Activated CD8-positive, alpha-beta memory T cell treated with anti-CD3 and anti-CD28 coated beads, Interleukin-2, amount 50 U/mL, for 48 hours (primary cell): ENCODE measurements at places on chromosomes 2 and 18.

DNA sequence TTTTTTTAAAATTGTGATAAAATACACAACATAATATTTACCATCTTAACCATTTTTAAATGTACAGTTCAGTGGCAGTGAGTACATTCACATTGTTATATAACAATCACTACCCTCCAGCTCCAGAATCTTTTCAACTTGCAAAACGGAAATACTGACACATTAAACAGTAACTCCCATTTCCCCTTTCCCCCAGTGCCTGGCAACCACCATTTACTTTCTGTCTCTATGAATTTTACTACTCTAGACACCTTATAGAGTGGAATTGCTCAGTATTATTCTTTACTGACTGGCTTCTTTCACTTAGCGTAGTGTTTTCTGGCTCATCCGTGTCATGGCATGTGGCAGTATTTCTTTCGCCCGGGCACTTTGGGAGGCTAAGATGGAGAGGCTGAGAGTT is 32.6 kb downstream of the FASTKD2 start:
- DNase-seq = no peak

DNA sequence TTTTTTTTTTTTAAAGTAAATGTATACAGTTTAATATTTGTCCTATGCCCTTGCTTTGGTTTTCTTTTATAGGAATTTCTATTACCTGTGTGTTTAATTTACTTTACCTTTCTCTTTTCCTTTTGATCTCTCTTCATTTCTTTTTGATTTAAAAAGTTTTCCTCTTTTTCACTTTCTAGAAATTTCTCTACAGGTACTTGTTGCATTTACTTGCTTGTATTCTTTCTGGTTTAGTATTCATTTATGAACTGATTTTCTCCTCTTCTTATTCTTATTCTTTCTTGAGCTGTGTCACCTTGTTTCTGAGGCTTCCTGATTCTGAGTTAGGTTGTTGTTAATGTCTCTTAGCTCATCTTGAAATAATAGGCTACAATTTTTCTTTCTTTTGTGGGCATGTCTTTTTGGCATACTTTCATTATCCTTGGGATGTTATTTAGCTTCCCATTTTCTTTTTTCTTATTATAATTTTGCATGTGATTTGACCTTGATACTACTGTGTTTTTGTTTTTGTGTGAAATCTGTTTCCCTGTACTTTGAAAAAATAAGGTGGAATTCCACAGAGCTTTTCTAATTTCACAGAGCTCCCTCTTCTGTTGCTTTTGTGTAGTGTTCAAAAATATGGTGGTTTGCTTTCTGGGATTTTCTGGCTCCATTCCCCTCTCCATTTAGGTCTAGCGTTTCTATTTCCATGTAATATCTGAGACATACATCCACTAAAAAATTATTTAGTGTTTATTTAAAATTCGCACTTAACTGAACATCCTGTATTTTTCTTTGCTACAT is 25.5 kb upstream of the ALMS1 start:
- DNase-seq = no peak

DNA sequence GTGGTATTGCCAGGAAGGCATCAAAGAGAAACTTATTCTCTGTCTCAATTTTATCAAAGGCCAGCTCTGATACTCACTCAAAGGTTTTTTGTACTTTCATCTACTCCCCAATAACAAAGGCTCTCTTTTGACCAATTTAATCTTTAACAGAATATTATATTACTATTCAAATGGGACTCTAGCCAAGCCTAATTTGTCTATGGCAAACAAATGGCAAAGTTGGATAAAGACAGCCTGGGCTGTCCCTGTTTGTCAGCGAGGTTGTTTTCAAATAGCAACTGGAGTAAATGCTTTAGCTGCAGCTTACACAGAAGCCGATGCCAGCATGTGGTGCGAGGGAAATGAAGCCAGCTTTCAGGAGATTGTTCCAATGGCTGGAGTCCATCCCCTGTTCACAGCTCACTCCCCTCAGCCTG is 80.1 kb upstream of the CTNNA2 start:
- DNase-seq = no peak

GRCh38 chr2:234500394-234501006 is 3.6 kb upstream of the ARL4C start:
- peak; percentile 76 for DNase-seq

- no peak for DNase-seq
Observed at GRCh38 chr2:170243118-170243837, 65.3 kb downstream of the MYO3B start.

- peak; percentile 32 for DNase-seq
Observed at GRCh38 chr2:176130957-176131847, 1.7 kb downstream of the HOXD8 start.

GRCh38 chr2:14831458-14831857 is 198.9 kb downstream of the LRATD1 start:
- no peak for DNase-seq

DNA sequence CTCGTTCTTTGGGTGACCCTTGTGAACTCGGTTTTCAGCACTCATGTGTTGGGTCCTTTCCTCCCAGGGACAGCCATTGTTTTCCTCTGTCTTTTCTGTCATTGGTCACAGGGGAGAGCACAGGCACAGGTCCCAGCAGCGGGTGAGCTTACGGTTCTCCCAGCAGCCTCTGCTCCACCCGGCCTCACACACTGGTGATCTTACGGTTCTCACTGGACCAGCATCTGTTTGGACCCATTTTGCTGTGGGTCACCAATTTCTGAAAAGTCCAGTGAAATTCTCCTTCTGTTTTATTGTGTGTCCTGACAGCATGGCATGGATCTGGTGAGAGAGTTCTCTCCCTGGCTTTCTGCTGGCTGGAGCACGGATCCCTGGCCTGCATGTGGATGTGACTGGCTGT is 49.8 kb upstream of the ANKRD62 start:
- no peak for DNase-seq

DNA sequence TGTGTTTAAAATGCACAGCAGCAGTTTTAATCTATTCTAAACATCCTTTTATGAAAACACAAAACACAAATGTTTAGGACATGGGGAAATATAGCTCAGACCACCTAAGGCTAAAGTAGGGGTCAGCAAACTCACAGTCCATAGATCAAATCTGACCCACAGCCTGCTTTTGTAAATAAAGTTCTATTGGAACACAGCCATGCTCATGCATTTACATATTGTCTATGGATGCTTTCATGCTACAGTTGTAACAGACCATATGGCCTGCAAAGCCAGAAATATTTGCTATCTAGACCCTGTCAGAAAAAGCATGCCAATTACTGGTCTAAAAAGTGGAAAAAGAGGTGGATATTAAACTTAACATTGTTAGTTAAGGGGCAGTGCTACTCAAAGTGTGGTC is 1105.4 kb upstream of the KLHL29 start:
- no peak for DNase-seq

GRCh38 chr2:184654945-184655344 is 56.6 kb downstream of the ZNF804A start:
- no peak for DNase-seq

DNA sequence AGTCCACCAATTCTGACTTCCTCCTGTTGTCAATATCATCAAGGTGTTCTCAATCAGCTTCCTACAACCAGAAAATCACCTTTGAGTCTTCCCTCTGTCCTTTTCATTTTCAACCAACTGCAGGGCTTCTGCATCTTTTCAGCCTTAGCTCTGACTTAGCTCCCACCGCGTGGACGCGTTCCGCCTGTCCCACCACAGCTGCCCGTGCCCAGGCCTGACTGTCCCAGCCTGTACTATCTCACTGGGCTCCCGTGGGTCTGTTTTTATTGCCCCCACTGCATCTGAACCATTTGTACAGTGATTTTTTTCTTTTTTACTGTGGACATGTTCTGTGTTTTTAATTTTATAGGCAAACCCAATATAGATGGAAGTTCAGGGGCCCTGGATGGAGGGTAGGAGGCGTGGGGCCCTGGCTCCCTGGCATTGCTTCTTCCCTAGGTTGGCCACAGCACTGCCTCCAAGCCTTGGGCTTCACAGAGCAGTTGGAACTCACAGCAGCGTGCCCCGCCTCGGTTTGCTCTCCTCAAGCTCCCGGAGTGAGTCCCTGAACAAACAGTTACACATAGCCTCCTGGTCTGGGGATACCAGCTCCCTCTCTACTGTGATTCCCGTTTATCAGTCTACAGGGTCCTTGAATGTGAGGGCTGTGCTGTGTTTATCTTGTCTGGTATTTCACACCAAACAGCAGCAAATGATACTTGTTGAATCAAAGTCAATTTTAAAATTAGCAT is 280.6 kb upstream of the PXDN start:
- DNase-seq = no peak

- DNase-seq = no peak
Observed at GRCh38 chr2:226362980-226363379, 436.6 kb downstream of the IRS1 start.

- no peak for DNase-seq
Observed at GRCh38 chr2:184877909-184878308, 279.6 kb downstream of the ZNF804A start.

DNA sequence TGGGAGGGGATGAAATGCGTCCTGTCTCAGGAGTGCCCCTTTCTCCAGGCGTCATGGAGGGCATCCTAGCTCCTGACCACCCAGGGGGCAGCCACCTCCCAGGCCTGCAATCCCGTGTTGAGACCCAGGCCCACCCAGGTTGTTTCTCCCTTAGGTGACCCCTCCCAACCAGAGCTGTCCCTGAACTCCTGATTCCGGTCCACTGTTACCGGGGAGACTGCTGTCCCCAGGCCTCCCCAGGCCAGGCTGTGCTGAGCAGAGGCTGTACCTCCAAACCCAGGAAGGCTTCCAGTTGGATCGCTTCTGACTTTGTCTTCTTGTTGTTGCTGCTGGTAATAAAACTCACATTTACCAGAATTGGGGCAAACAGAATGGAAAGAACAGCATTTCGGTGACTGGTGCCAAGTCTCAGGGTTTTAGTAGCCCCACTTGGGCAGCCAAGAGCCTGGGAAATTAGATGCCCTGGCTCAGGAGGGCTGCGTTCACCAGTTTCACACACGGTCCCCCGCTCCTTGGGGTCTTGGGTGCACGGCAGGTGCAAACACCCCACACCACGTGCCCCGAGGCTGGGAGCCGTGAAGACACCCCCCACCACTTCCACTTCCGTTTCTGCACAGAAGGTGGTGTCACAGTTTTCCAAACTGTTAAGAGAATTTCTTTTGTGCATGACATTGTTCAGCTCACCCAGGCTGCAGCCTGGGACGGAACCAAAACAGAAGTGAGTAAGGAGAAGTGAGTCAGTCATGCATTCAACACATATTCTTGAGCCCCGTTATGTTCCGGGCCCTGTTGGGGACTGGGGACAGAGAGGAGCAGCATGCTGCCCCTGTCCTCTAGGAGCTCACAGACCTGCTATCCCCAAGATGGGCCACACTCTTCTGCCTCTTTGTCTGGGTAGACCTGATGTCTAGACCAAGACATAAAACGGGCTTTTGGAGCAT is 29.4 kb downstream of the ITM2C start:
- peak; percentile 55 for DNase-seq

DNA sequence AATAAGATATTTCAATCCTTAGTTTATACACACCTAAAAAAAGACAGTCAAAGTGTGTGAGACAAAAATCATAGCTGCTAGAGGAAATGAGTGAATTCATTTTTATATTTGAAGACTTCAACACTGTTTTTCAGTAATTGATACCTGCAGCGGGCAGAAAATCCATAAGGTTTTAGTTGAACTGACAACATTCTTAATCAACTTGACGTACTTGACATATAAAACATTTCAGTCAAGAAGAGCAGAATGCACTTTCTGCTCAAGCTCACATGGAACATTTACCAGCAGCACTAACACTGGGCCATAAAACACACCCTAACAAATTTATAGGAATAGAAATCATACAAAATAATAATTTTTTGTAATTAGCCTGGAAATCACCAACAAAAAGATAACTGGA is 959.6 kb upstream of the SOX11 start:
- DNase-seq = no peak
